ENCODE measurements at places on chromosomes 2 and 18.

DNA sequence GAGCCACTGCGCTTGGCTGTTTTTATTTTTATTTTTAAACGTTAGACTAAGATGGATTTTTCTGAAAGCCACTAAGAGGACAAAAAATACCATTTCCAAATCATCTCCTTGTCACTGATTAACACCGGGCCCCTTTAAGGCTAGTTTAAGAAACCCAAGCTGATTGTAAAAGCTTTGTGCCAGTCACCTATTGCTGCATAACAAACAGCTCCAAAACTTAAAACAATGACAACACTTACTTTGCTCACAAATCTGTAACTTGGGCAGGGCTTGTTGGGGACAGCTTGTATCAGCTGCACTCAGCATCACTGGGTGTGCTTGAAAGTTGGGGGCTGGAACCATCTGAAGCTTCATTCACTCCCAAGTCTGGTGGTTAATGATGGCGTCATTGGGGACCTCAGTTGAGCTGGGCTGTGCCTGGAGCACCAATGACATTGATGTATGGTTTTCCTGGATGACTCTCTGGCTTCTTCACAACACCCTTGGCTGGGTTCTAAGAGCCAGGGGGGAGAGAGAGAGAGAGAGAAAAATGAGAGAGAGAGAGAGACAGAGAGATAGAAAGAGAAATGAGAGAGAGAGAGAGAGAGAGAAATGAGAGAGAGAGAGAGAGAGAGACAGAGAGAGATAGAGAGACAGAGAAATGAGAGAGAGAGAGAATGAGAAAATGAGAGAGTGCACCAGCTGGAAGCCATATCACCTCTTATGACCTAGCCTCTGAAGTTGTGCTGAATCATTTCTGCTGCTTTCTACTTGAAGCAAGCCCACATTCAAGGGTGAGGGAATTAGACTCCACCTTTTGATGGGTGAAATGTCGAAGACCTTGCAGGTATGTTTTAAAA, 26.0 kb upstream of the ATG16L1 start:
- no peak for DNase-seq

DNA sequence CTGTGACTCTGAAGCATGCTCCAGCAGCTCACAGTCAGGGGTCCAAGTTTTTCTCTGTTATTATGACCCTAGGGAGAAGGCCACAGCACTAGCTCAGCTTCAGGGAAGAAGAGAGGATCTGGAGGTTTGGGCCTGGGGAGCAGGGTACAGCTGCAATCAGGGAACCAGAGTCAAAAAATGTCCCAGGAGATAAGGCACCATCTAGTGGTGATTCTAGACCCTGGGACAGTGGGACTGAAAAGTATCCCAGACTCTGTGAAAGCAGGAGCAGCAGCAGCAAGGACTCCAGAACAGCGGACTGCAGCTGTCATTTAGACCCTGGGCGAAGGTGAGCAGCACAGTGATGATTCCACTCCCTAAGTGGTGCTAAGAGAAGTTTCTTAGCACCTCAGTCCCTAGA, 278.4 kb upstream of the DDX18 start:
- DNase-seq = peak; percentile 8

DNA sequence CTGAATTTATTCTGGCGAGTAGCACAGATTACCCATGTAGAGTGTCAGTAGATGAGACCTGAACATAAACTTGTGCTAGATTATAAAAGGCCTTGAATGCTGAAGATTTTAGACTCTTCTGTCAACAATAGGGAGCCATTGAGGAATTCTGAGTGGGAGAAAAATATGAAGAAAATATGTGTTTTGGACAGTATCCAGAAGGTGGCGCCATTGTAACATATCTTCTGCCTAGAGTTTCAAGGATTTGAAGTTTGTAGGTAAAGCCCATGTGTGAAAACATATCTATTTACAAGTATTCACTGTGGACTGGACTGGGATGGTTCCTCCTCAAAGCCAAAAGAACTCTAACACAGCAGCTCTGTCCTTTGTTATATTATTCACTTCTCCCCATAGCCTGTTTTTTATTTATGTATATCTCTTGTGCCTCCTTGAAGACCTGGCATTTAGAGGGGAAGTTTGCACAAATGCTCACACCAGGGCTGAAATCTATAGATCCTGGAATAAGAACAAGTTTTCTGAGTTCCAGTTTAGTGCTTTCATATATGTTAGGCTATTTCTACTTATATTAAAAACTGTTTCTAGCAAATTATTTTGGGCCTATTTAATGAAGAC, 124.9 kb downstream of the RDH14 start:
- DNase-seq = no peak

DNA sequence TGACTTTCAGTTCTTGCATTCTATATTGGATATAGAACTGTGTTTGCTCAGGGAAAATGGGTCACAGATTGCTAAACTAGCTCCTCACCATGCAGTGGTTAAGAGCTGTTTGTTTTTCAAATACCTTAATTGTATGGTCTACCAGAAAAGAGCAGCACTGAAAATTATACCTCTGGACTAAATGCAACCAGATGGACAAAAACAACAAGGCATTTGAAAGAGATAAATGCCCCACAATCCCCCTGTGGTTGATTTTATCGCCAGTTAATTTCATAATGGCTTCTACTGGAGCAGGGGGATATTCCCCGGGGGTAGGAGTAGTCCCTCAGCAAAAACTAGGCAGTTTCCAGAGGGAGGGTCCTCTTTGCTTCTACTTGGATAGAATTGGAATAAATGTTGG, 267.9 kb upstream of the TNP1 start:
- DNase-seq = no peak

GRCh38 chr18:31783059-31783458, 22.4 kb upstream of the SLC25A52 start:
- no peak for DNase-seq

- DNase-seq = no peak
Observed at GRCh38 chr2:240687045-240687740, 4.5 kb upstream of the AQP12A start.

- no peak for DNase-seq
Observed at GRCh38 chr18:49546719-49547273, 15.1 kb upstream of the LIPG start.

DNA sequence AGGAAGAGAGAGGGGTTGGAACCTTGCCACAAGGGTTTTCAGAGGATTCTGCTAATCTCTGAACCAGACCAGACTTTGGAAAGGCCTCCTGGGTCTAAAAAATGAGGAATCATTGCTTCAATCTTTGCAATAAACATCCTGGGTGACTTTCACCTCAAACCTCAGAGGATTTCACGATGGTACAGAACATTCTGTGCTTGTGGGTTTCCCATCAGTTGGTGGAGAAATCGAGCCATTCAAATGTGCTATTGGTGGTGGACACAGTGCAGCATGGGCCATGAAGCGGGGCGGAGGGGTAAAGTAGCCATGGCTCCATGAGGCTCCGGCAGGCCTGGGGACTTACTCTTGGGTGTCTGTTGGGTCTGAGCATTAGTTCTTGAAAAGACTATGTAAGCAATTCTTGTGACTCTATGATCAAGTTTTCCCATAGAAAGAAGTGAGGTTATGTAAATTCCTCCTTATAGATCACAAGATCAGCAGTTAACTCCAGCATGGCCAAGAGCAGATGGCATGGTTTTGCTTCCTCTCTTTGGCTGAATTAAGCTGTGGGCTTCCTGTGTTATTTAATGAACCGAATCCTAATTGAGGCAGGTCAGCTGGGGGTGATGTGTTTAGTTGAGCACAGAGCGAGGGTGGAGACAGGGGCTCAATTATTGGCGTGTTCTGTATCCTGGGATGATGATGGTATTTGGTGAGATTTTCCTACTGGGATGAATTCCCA, 1.9 kb upstream of the IL1R2 start:
- no peak for DNase-seq

- DNase-seq = no peak
Observed at GRCh38 chr2:85353876-85354285, 447 bp downstream of the RETSAT start.

- no peak for DNase-seq
Observed at GRCh38 chr18:26869640-26870039, 4.1 kb upstream of the AQP4 start.

DNA sequence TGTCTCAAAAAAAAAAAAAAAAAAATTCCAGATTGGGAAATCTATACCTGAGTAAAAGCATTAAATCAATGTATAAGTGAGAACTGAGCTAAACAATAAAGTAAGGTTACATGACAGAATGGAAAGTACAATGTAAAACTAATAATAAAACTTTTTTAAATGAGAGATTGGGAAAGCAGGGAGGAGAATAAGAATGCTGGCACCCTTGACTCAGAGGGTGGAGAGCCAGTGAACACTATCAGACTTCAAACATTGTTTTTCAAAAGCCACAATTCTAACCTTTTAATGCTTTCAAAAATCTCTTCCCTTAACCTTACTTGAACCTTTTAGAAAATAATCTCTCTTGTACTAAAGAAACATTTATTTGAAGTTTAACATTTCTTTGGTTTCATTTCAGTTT, 63.5 kb downstream of the TBC1D8 start:
- DNase-seq = no peak

GRCh38 chr2:36482576-36483214, 115.3 kb downstream of the FEZ2 start:
- DNase-seq = no peak

DNA sequence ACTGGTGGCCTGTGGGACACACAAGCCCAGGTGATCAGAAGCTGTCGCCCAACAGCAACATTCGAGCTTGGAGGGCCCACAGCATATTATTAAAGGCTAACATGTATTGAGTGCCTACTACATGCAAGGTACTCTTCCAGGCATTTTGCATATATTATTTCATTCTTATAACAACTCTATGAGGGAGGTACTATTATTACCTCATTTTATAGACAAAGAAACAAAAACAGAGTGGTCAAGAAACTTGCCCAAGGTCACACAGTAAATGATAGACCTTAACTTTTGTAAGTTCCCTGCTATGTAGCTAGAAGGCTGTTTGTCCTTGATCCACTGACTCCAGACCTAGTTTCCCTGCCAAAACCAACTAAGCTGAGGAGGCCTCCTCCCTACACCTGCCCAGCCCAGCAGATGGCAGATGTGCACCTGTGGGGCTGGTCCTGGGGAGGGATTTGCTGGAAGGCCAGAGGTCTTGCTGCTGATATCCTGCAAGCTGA, 35.7 kb downstream of the KANSL3 start:
- no peak for DNase-seq

DNA sequence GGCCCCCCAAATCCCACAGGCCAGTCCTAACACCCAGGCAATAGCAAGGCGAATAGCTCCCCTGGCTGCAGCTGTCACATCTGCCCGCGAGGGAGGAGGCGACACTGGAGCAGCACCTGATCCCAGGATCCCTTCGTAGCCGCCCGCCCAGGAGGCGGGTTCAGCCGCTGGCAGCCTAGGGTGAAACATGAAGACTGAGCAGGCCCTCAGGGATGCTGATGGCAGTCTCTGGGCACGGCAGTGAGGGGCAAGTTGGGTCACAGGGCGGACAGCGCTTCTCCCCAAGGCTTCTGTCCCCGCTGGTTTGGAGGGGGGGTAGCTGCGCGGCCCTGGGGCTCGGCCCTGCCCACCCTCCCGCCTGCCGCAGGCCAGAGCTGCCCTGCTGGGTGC, 1.9 kb downstream of the DNMT3A start:
- DNase-seq = no peak

DNA sequence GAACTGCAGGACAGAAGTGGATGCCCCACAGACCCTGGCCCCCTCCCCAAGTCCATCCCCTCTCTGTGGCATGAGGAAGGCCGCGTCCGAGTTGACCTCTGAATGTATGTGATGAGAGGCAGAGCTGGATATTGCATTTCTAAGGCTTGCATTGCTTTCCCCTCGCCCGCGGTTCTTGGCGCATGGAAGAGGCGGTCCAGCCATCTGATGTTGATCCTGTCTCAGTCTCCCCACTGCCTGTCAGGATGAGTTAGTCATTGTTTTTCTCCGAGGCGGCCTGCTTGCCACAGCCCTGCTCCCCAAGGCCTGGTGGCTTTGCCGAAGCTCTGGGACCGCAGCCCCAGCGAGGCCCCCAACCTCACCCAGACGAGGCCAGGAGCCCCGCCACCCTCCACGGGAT, 88.6 kb downstream of the SMAD7 start:
- no peak for DNase-seq

GRCh38 chr2:100757621-100758394, 62.1 kb upstream of the NPAS2 start:
- DNase-seq = no peak

- DNase-seq = no peak
Observed at GRCh38 chr2:127663566-127664064, 11.7 kb downstream of the LIMS2 start.

DNA sequence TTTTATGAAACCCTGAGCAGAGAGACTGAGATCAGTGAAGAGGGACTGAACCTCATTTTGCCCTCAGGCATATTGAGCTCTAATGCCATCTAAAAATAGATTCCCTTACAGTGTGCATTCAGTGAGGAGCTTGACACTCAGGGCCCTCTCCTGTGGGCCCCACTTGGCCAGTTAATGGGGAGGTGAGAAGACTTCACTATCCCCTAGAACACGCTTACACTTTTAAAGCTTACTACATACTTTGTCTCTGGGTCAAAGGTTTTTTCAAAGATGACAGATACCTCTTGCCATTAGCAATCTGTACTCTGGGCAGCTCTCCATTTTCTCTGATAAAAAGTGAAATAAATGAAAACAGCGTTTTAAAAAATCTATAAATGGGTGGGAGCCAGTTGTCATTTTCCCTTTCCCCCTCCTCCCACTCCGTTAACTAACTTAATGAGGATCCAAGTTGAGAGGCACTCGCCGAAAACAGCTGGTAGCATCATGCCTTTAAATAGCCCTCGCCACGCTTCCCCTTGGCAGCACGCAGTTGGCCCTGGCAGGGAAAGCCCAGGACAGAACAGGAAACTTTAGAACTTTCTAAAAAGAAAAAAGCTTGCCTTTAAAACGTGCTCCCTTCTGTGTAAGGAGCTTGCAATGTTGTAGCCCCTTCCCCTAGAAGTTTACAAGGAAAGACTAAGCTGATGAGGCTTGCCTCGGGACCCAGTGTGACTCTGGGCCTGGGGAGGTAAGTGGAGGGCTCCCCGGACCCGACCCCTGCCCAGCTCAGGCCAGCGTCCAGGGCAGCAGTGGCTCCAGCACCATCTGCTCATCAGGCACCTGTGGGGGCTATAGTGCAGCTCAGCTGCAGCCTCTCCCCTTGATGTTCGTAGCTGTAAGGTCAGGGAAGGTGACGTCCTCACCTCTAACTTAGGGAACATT, 58.8 kb upstream of the FOSL2 start:
- no peak for DNase-seq

DNA sequence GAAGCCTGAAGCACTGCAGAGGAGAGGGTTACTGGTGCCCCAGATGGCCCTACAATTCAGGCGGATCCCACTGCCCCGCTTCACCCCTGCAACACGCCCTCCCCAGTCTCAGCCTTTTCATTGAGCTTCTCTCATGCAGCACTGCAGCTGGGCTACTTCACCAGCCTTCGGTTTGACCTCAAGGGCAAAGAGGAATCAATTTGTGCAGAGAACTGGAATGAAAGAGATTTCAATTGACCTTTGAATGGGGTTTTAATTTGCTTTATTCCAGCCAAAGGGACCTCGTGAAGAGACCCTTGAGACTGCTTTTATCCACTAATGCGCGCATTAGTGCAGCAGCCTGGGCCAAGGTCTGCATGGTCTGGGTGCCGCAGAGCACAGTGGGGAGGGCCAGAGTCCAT, 8.8 kb upstream of the POMC start:
- DNase-seq = no peak

- DNase-seq = no peak
Observed at GRCh38 chr2:181806039-181806392, 85.5 kb upstream of the ITPRID2 start.

GRCh38 chr2:214410918-214411554, at the start of gene VWC2L:
VWC2L (plus strand) TSS chr2:214411054; CDS start chr2:214414194, 3,140 bp downstream.
- peak; percentile 26 for DNase-seq

GRCh38 chr2:49069829-49070228, 84.5 kb downstream of the FSHR start:
- DNase-seq = no peak

Measured in GM20000 (cell line).